Lower leg skin (tissue), 4 donors: ENCODE measurements at places on chromosomes 3 and 15.

DNA sequence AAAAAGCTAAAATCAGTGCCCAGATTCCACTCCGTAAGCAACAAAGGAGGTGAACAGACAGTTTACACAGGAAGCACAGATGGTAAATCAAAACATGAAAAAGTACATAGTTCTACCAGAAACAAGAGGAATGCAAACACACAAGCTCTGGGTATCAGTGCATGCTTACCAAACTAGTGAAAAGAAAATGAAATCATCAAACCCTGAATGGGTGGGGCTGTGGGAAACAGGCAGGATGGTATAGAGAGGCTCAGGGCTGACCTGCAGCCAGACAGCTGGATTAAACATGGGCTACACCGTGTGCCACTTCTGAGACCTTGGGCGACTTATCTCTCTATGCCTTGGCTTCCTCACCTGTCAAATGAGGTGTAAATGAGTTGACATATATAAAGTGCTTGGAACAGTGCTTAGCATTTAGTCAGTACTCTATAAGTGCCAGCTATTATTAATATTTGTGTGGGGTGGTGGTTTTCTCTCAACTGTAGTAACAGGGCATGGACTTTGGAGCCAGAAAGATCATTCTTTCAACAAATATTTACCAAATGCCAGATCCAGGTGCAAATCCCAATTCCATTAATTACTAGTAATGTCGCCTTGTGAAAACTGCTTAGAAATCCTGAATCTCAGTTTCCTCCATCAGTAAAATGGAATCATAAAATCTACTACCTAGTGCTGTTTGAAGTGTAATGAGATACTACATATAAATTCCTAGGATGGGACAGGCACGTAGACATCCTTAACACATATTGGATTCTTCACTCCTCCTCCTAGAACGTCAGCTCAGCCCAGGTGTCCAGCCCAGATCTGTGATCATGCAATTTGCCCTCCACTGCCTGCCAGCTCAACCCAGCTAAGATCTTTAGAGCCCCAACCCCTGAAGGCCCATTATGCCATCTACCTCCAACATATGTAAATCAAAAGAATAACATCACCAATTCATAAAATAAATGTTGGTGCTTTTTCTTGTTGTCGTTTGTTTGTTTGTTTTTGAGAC, 55.5 kb upstream of the SMAD3 start:
- no peak for DNase-seq

DNA sequence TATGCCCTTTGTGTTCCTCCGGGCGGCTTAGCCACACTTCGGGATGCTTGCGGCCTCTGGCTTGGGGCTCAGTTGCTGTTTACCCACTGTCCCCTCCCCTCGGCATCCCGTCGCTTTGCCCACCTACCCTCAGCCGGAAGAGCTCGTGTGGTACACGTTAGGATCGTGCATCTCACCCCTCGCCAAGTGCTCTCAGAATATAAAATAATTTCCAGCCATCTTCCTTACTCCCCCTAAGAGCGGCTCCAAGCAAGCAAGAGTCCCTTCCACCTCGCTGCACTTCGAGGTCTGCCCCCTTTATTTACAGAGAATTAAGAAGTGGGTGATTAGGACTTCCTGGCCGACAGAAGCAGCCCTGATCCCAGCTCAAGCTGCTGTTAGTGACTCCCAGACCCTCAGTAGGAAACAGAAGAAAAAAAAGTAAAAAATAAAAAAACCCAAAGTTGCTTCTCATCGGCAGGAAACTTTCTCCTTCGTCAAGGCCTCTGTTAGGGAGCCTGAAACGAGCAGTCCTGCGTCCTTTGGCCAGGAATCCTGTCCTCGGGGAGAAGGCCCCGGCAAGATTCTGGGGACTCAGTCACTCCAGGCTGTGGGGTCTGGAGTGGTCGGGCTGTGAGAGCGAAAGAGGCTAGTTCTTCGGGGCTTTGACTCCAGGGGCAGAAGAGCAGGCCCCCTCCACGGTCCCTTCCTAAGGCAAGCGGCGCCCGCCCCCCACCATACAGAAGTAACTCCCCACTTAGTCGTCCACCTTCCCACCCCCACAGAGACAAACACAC, 3.0 kb downstream of the MEIS2 start:
- DNase-seq, result peak; percentile 83

GRCh38 chr3:48634661-48635221, 520 bp downstream of the SLC26A6 start:
- DNase-seq, result no peak

- no peak for DNase-seq
Observed at GRCh38 chr3:119955972-119956371, 138.3 kb downstream of the GSK3B start.

- no peak for DNase-seq
Observed at GRCh38 chr3:73479325-73479724, 145.4 kb downstream of the PDZRN3 start.

GRCh38 chr15:84725001-84725491, 9.1 kb upstream of the SEC11A start:
- DNase-seq, result peak; percentile 38

DNA sequence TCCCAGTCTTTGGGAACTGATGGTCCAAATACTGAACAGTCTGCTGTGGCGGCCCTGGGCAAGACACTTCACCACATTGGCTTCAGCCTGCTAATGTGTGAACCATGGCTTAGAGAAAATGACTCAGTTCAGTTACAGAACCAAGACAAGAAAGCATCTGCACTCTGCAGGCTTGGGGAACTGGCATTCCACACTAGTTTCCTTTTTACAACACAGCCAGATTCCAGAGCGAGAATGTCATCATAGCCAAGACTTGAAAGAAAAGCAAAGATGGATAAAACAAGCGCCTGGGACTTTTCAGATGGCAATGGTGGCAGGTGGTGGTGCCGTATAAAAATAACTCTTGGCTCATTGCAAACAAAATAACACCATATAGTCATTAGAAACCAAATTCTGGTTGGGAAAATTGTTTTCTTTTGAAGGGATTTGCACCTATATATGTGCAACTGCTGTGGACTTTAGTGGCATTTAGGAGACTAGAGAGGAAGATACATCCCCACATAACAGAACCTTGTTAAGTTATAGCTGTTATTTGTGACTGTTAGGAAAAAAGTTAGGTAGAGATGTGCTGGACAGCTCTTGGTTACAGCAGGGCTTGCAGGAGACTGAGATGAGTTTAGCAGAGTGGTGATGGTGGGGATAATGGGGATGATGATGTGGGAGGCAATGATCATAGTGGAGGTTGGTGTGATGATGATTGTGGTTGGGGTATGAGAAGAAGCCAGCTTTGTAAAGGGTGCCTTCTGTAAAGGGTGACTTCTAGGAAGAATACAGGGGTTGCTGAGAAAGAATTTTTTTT, 273.6 kb downstream of the THRB start:
- no peak for DNase-seq

GRCh38 chr3:188336178-188336577, 182.2 kb downstream of the LPP start:
- DNase-seq, result no peak

DNA sequence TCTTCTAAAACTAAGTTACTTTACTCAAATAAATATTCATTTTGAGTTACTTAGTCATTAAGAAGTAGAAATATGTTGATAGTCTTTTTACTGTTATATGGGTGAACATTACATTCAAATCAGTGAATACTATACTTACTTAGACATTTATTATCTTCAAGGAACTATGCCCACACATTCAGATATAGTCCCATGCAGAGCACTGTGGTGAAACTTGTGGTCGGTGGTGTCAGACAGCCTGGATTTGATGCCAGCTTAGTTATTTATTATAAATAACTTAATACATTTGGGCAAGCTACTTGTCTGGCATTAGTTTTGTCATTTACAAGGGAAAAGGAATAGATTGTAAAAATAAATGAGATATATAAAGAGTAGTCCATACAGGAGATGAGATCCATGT, 149.5 kb downstream of the RAP2B start:
- no peak for DNase-seq

DNA sequence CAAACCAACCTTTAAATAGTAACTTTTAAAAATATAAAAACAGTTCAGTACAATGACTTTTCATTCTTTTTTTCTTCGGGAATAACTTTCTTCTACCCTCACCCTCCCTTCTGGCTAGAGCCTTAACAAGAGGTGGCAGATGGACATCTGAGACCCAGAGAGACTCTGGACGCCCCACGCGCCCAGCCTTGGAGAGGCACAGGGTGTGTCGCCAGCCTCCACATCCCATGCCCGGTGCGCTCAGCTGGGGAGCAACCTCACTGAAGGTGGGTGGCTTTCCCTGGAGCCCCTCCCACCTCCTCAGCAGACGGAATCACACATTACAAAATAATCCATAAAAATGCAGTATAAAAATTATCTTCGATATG, 49.5 kb downstream of the TLE3 start:
- DNase-seq, result no peak

- DNase-seq, result no peak
Observed at GRCh38 chr3:53253707-53254508, 1.9 kb downstream of the TKT start.

DNA sequence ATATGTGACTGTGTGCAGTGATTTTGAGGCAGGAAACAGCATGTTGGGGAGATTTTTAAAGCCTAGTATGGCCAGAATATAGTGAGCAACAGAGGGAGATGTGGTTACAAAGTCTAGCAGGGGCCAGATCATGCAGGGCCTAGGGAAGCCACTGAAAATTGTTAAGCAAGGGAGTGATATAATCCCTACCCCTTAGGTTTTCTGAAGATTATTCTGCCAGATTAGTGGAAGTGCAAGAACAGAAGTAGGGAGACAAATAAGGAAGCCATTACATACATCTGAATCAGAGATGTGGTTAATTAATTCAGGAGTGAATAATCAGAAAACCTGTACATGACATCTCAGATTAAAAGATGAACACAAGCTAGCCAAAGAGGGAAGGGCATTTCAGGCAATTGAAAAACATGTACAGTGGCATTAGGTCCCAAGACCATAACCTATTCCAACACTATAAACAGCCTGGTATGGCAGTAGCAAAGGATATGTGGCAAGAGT, 54.8 kb downstream of the MSL2 start:
- DNase-seq, result no peak

- DNase-seq, result no peak
Observed at GRCh38 chr15:49908236-49908932, 210.6 kb downstream of the ATP8B4 start.

DNA sequence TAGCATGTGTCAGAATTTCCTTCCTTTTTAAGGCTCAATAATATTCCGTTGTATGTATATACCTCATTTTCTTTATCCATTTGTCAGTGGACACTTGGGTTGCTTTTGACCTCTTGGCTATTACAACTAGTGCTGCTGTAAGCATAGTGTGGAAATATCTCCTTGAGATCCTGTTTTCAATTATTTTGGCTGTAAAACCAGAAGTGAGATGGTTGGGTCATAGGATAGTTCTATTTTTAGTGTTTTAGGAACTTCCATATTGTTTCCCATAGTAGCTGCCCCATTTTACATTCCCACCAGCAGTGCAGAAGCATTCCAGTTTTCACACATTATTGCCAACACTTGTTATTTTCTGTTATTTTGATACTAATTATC, 70.4 kb upstream of the C15orf39 start:
- DNase-seq, result no peak

DNA sequence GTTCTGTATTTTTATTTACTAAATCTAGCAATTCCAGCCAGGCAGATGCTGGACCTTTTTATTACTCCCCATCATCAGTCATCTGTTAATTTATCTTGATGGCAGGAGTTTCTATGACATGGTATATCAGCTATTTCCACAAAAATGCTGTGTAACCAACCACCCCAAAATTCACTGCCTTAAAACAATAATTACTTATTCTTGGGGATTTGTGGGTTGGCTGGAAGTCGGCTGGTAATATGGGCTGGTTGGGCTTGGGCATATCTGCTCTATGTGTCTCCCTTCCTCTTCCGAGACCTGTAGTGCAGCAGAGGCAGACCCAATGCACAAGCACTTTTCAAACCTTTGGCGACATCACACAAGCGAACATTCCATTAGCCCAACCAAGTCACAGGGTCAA, 92.1 kb upstream of the UBE2E1 start:
- DNase-seq, result no peak

DNA sequence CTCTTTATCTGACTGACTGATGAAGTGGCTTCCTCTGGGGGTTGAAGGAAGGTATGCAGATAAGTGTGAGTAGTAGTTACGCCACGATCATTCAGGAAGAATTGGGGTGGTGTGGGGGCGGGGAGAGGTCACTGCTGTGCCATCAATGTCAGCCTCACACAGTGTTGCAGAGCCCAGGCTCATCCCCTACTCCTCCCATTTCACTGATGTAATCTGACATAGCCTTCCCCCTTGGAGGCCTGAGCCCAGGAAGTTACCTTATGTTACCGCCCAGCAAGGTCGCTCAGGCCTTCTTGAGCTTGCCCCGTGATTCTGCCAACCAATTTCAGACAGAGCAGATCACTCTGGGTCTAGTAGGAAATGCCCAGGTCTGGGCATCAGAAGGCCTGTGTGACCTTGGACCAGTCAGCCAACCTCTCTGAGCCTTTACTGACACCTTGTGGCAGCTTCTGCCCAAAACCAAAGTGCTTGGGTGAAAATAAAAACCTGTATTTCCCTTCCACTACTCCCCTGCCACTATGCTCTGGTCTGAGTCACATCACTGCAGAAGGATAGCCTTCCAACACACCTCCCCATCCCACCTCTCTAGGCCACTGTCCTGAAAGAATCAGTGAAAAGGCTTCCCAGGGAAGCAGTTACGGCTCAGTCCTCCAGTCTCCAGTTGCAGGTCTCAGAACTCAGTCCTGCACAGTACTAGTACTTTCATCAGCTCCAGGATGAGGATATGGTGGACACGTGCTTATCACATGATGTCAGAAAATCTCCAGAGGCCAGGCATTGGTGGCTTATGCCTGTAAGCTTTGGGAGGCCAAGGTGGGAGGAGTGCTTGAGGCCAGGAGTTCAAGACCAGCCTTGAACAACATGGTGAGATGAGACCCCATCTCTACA, 28.1 kb upstream of the INSYN1 start:
- no peak for DNase-seq

GRCh38 chr3:114878114-114878839, 268.8 kb downstream of the ZBTB20 start:
- DNase-seq, result no peak

DNA sequence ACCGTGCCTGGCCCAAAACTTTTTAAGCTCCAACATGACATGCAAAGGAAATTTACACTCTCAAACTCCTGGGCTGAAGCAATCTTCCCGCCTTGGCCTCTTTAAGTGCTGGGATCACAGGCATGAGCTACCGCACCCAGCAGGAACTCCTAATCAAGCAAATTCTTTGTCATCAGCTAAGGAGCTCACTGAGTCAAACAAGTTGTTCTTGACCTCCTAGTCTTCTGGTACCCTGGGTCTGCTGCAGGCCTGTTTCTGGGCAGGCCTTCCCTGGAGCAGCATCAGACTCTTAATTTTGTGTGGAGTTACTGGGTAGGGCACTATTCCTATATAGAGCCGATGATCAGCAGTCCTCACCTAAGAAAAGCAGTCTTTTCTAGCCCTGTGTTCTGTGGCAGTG, 68.4 kb upstream of the FLNB start:
- DNase-seq, result no peak

- DNase-seq, result no peak
Observed at GRCh38 chr3:99915906-99916432, 98.3 kb downstream of the CMSS1 start.
